ENCODE measurements at places on chromosomes 11 and 22. TPM values are rescaled to one million over a fixed set of nuclear protein-coding genes. Genes with fewer than 3 reads are reported as not detected.

- H3K36me3 ChIP-seq: no peaks in the 10 kb centered on the region
- H3K27ac ChIP-seq: no peak overlapping the region
- DNase-seq: no peak
Measured at GRCh38 chr11:68734111-68734510, 17.2 kb downstream of the TESMIN start.

GRCh38 chr11:43944761-43945311 lies 2.4 kb downstream of the C11orf96 start:
- DNase-seq: peak; percentile 73
- H3K27ac ChIP-seq: no peak overlapping the region
- no peaks in the 10 kb centered on the region for H3K36me3 ChIP-seq
- peaks cover 46% of the 10 kb centered on the region for H3K27me3 ChIP-seq
- no peak overlapping the region for H3K4me3 ChIP-seq

DNA sequence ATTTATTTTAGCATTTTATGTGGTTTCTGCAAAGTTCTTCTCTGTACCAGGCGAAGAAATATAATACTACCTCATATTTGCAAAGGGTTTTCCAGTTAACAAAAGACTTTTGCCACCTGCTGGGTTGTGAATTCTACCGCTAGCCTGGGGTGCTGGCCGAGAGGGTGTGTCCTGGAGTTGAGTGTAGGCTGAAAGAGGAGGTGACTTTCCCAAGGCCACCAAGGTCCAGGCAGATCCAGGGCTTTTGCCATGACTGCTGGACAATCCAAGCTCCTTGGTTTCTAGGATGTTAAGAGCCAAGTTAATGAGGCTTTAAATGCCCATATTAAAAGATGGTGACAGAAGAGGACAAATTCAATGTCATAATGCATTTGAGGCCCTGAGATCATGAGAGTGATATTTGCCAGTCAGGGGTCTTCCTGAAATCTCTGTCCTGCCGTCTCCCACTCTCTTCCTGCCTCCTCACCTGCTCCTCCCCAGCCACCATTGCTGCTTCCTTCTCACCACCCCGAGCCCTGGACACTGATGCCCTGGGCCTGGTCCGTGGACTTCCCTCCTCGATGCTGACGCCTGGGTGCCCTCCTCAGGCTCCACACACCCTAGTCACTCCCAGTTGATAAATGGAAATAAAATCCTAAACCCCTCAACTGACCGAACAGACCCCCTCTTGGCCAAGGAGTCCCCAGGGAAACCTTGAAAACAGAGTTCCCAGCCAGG lies 825.6 kb downstream of the TBC1D22A start:
- H3K4me3 ChIP-seq: no peak overlapping the region
- no peaks in the 10 kb centered on the region for H3K27me3 ChIP-seq
- H3K4me1 ChIP-seq: no peaks in the 10 kb centered on the region

DNA sequence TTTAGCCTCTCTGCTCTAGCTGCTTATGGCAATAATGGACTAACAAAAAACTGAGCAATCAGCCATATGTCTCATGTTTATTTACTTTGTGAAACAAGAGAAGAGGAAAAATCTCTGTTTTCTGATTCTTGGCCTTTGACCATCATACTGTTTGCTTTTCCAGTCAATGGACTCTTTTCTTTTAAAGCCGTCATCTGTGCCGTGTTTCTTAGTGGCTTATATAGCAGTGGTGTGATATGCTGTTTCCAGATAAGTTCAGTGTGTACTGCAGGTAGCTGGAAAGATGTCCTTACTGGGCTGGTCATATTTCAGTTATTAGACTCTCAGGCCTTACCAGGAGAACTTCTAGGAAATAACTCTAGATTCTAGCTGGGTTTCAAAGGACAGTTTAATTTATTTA lies 33.6 kb upstream of the TECTA start:
- H3K27me3 ChIP-seq: no peaks in the 10 kb centered on the region
- H3K4me3 ChIP-seq: no peak overlapping the region
- peaks cover 28% of the 10 kb centered on the region for H3K36me3 ChIP-seq
- H3K27ac ChIP-seq: no peak overlapping the region
- no peaks in the 10 kb centered on the region for H3K4me1 ChIP-seq

- DNase-seq: no peak
- no peak overlapping the region for H3K4me3 ChIP-seq
- no peak overlapping the region for H3K27ac ChIP-seq
- no peaks in the 10 kb centered on the region for H3K36me3 ChIP-seq
- no peaks in the 10 kb centered on the region for H3K27me3 ChIP-seq
Measured at GRCh38 chr11:9774591-9775397, 110.9 kb downstream of the SWAP70 start.

The SLC22A6 gene
- not detected for total RNA-seq

- DNase-seq: no peak
- no peak overlapping the region for H3K27ac ChIP-seq
Measured at GRCh38 chr22:25718135-25718840, 23.7 kb upstream of the MYO18B start.

The FIBIN gene
- not detected for total RNA-seq
